ENCODE measurements at places on chromosomes 1 and 21.

DNA sequence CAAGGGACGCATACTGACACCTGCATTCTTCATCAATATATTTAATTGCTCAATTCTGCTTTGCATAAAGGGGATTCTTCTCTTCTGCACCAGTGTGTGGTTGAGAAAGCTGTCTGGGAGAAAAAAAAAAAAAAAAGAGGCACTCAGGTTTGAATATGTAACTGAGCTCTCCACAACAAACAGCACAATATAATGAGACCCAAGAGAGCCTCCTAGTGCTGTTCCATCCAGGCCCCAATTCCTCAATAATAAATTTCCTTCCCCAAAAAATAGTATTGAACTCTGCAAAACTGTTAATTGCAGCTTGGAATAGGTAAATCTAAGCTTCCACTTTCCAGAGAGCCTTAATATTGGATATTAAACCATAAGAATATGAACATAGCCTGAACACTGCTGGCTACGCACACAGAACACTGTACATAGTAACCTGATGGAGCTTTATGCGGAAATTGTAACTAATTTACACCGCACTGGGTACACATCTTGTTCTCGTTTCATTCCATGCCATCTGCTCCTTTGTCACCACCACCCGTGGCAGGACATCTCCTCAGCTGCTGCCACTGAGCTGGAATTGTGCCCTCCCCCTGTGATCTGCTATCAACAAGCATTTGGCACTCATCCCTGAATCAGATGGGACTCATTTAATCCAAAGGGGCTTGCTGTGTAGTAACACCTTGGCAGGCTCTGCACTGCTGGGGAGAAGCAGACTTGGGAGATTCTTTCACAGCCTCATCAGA is 272.0 kb downstream of the HHIPL2 start:
- no peak for DNase-seq

DNA sequence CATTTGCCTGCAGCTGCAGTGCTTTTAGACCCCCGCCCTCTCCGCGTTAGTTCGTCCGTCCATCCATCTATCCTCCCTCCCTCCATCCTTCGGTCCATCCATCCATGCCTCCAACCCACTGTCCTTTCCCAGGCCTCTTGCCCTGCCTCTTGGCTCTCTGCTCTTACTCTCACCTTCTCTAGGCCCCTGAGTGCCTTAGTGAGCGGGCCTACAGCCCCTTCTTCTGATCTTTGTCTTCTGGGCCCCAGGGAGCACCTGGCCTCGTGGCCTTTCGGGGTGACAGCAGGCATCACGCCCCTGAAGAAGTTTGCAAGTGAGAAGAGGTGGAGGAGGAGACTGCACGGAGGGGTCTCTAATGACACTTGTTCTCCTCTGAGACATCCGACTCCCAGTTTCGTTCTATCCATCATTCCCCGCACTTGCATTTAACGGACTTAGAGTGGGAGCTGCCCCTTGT is 842 bp downstream of the ATXN7L2 start:
- no peak for DNase-seq

GRCh38 chr1:26126321-26127084 is 14.9 kb downstream of the PDIK1L start:
- DNase-seq = no peak

DNA sequence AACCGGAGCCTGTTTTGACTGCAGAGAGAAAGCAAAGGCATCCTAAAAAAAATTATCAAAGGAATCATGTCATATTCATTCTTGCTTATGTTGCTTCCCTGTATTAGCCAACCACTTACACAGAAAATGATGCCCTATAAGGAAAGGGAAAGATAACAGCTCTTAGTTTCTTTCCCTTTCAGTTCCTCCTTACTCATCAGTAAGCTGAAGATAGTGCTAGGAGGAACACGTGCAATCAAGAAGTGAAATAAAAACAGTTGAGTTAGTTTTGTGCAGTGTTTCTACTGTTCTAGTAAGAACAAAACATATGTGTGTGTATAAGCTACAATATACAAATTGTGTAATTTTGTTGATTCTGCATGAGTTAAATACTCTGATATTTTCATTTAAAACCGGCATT is 45.3 kb upstream of the MTF2 start:
- DNase-seq = no peak

DNA sequence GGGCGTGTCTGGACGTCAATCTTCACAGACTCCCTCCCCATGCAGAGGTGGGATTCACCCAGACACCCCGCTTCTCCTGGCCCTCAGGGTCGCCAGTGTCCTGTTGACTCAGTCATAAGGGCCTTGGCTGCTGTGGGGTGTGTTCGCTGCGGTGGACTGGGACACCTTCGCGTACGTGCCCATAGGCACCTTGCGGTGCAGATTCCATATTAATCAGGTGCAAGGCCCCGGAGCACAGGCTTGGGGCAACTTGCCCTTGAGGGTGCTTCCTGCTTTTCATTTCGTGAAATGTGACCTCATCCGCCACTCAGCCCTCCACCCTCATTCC is 398 bp upstream of the SLC30A10 start:
- DNase-seq = no peak

DNA sequence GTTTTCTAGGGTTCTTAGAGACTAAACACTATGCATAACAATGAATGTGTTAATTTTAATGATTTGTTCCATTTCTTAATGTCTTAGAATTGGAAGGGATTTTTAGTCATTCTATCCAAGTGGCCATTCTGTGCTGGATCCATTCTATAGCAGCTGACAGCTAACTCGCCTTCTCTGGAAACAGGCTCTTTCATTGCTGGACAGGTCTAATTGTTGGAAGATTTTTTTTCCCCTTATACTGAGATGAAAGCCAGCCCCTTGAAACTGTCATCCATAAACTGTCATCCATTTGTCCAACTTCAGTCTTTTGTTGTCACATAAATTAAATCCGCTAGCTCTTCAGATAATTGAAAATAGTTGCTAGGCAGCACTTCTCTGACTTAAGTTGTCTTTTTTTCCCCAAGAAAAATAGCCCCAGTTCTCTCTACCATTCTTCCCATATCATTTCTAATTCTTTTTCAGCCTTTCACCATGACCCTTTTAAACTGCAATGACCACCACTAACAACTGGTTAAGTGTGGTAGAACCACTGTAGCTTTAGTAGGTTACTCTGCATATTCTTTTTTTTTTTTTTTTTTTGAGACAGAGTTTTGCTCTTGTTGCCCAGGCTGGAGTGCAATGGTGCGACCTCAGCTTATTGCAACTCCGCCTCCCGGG is 19.7 kb downstream of the AK4 start:
- no peak for DNase-seq

- DNase-seq = no peak
These were observed 205.8 kb upstream of the LYPLAL1 start for GRCh38 chr1:218967836-218968235.

DNA sequence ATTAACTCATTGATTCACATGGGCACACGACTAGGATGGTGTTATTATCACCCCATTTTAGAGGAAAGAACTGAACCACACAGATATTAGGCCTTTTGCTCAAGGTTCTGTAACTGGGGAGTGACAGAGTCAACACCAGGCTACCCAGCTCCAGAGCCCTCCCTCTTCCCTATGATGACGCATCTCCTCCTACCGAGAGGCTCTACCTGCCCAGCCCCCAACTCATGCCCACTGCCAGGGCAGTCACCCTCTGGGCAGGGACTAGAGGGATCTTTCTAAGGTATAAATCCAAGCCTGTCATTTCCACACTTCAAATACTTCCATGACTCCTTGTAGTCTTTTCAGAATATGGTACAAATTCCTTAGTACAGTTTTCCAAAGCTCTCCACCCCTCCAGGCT is 171.3 kb downstream of the GRIK3 start:
- no peak for DNase-seq

GRCh38 chr1:55631509-55631908 is 416.3 kb upstream of the USP24 start:
- no peak for DNase-seq

DNA sequence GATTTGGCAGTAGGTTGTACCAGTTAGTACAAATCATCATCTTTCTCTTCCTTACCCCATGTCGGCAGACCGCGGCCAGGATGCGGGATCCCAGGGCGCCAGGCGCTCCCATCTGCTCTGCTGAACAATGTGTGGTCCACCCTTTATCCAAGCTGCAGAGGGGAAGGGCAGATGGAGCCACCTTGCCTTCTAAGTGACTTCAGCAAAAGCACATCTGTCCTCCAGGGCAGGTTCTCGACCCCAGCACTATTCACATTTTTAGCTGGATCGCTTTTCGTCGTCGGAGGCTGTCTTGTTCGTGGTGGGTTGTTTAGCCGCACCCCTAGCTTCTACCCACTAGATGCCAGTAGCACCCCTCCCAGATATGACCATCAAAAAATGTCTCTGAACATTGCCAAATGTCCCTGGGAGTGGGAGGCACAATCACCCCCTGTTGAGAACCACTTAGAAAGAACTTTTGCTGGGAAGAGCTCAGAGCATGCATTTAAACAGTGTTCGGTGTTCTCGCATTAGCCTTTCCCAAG is 58.1 kb upstream of the SIM2 start:
- no peak for DNase-seq

GRCh38 chr1:193458628-193459027 is 272.2 kb upstream of the B3GALT2 start:
- DNase-seq = no peak

DNA sequence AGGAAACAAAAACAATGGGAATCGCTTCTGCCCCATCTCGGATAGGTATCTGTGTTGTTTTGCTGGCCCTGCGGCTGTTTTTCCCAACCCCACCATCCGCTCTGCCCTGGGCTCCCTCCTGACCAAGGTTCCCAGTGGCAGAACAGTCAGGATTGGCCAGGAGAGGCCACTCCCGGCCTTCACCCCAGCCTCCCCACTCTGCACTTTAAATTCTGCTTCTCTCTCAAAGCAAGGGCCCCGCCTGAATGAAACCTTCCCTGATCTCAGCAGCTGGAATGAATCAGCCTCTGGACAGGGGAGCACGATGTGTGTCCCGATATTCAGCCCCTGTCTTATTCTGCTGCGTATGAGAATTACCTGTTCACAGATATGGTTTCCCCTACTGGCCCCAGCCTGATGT is 16.3 kb downstream of the C1orf115 start:
- DNase-seq = no peak

GRCh38 chr21:34282223-34282622 is 81.6 kb upstream of the KCNE2 start:
- no peak for DNase-seq

- no peak for DNase-seq
These were observed 710 bp upstream of the PDXK start for GRCh38 chr21:43717967-43718871.

DNA sequence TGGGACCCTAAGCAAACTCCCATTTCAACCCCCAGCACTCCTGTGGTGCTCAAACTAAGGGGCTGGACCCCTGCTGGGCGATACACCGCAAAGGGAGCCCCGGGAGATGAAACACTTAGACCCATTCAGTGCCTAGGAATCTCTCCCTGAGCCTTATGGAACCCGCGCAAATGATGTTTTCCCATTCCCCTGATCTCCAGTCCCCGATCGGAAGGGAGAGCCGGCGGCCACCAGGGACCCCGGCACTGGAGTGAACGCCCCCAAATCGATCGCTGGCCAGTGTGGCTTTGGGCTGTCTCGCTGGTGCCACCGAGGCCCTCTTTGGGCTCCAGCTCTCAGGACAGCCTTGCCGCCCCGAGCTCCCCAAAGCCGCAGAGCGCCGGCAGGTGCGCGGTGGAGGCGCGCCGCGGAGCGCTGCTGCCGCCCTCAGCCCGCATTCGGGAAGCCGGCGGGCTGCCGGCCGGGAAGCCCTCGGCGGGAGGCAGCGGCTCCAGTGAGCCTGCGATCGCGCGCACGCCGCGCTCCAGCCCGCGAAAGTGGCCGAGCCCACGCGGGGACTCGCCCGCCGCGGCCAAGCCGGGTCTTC is 1.1 kb downstream of the PLXNA2 start:
- DNase-seq = no peak

DNA sequence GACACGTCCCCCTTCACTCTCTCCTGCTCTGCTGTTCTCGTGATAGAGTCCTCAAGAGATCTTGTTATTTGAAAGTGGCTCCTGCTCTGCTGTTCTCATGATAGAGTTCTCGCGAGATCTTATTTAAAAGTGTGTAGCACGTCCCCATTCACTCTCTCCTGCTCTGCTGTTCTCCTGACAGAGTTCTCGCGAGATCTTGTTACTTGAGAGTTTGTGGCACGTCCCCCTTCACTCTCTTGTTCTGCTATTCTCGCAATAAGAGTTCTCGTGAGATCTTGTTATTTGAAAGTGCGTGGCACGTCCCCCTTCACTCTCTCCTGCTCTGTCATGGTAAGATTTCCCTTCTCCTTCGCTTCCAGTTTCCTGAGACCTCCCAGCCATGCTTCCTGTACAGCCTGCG is 47.9 kb downstream of the SMYD3 start:
- DNase-seq = no peak

DNA sequence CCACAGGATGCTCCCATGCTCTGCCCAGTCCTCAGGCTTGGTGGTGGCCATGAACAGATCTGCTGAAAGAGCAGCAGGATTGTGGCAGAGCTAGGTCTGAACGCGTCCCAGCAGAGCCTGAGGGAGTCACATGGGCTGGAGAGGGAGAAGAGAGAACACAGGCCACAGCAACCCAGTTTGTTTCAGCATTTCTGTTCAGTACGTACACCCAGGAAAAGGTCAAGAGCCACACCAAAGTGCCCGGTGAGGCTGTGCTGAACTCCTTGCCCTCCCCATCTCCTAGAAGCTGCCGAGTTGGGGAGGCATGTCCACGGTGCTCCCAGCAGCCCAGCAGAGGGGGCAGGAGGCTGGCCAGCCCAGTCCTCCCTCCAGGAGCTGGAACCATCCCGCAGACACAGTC is 5.5 kb downstream of the PKP1 start:
- DNase-seq = no peak

GRCh38 chr1:105793536-105794146 is 1262.8 kb upstream of the PRMT6 start:
- no peak for DNase-seq

DNA sequence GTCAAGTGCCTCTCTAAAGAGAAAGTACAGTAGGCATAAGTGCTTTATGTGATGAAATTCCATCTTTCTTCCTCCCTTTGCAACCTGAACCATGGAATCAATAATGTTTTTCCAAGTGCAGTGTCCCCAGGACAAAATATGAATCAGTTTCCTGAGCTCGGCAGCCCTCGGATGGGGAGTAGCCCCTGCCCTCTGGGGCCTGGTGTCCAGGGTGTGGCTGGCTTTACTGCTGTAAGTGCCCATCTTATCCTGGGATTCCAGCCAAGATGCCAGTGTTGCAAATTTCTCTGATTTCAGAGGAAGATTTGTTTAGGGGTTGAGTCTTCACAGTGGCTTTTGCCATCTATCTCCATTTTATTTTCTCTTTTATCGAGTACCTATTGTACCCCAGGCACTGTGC is 40.5 kb upstream of the SRP9 start:
- DNase-seq = no peak
